ENCODE measurements at places on chromosomes 11 and 22.

DNA sequence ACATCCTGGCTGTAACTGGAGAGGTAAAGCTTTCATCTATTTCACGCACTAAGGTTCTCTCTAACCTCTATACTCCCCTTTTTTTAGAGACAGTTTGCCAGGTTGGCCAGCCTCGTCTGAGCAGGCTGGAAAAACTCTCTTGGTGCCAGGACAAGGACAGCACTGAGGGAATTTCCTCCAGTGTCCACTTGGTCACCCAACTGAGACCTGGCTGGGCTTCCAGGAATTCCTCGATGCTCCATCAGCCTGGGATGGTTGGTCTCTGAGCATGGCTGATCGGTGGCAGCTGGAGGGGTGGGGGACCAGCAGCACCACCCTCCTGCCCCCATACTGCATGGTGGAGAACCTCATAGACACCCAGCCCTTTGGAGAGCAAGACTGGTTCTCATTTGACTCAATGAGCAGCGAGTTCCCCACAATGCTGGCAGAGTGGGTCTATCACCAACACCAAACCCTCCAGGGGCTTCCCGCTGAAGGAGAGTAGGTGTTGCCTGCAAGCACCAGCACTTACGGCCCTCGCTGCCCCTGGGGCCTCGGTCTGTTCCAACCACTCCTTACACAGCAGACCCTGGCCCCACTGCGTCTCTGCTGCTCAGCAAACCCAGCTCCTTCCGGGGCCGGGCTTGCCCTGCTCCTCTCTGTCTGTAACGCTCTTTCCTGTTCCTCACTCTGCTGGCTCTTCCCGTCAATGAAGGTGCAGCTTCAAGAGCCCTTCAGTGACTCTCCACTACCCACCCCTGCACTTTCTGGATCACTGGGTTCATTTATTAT is 122.2 kb downstream of the ST3GAL4 start:
- no peak for DNase-seq

DNA sequence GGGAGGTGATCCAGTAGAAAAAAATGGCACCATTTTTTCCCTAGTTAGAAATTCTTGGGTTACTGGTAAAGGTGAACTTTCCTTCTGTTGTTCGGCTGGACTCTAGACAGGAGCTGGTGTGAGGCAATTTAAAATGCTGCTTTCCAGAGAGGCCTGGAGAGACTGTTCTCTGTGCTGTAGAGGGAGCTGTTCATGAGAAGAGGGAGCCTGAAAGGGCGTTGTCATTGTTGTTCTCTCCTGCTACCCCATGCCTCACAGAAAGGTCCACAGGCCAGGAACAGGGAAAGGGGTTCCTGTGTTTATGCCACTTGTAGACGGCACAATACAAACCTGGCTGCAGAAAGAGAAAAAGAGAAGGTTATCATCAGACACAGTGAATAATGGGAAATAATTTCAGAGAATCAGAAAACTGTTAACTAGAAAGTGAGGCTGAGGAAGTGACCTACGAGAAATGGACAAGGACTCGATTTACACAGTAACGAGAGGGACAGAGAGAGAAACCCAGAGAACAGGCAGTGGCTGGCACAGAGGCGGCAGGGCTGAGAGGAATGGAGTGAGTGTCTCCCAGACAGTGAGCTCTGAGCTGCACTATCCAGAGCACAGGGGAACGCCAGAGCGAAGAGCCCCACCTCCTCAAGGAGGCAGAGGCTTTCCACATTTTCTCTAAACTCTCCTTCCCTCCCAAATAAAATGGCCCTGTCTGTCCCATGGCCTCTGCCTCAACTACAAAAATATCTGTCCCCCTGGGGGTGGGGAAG is 109.2 kb downstream of the RRM1 start:
- DNase-seq = no peak

DNA sequence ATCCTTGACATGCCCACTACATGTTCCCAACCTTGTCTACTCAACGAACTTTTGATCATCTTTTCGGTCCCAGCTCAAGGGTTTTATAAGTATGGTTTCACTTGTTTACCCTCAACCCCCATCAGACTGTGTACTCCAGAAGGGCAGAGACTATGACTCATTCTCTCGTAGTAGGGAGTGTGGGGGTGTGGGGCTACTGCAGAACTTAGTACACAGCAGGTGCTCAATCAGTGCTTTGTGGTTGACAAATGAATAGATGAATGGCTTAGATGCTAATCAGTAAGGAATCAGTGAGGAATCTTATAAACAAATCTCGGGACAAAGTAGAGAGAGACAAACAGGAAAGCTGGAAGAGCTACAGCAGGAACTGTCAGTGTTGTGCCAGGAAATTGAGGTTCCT is 151.7 kb upstream of the PLET1 start:
- DNase-seq = no peak

DNA sequence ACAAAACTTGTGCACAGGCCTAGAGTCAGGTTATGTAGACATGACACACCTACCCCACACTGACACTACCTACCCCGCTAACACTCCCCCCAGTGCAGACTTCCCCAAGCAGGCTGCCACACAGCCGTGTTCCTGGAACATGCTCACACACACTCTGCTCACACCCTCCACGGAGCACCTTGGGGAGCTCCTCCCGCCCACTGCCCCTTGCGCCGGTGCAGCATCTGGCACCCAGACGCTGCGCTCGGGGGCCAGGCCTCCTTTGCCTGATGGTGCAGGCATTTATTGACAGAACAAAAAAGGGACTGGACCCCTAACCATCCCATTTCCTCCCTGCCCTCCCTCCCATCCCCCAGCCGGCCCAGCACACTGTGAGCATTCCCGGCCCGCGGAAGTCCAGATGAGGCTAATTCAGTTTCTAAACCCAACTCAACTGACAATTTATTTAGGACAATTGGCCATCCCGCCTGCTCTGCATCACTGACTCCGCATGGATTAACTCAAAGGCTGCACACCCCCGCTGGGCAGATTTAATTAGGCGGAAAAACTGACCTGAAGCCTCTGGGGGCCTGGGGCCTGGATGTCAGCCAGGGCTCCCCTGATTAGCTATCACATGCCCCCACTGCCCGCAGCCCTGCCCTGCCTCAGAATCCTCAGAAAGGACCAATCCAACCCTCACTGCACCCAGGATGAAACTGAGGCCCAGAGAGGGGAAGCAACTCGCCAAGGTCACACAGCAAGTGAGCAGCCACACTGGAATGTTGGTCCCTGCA is 30.1 kb downstream of the KCNC1 start:
- no peak for DNase-seq

DNA sequence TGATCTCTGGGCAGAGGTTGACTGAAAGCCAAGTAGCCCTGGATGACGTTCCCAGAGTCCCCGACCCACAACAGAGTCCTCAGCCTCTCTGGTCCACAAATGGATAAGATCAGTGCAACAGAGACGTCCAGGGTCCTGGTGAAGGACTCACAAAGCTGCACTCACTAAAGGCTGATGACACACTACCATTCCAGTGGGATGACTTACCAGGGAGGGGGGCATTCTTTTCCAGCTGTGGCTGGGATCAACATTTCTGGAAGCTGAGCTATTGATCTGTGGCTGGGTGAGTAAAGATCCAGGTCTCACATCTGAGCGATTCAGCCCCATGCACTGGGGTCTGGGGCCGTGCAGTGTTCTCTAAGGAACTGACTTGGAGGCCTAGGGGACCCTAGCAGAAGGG is 296.2 kb downstream of the NTM start:
- DNase-seq = no peak

DNA sequence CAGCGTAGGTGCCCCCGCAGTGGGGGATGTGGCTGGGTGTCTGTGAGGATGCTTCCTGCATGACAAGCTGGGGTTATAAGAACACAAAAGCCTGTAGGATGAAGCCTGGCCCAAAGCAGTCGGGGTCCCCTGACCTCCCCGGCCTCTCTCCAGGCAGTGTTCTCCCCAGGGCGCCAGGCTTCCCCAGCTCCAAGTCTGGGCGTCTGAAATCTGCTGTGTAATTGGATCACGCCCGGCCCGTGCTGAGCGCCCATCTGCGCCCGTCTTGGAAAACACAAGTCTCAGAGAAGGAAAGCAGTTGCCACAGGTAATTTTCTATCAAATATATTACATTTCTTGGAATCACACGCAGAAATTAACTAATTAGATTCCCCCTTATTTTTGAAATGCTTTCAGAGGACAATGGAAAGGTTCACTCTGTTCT is 233.3 kb downstream of the CTTN start:
- no peak for DNase-seq

DNA sequence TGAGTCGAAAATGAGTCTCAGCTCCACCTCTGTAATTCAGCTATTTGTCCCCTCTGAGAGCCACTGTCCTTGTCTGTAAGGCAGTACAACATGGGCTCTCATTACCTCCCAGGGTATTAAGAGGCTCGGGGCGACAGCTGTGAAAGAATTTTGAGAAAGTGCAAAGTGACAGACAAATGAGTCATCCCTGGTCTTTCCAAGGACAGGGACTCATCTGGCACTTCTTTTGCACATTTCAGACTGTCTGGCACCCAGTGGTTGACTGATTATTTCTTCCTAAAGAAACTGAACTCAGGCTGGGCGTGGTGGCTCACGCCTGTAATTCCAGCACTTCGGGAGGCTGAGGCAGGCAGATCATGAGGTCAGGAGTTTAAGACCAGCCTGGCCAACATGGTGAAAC is 62.1 kb upstream of the ARFGAP3 start:
- DNase-seq = no peak
